ENCODE measurements at places on chromosomes 3 and 15. TPM values are rescaled to one million over a fixed set of nuclear protein-coding genes. Genes with fewer than 3 reads are reported as not detected.
A peak's percentile ranks its signal among the peaks of the same experiment; 100 is the strongest.

Gene PEX11A
- total RNA-seq: 3.5 TPM

Gene CD200
- total RNA-seq: not detected

Gene SLC24A5
- not detected for total RNA-seq

Gene MAGI1
- total RNA-seq: 5.5 TPM

Gene SUCNR1
- 0.06 TPM for total RNA-seq

GRCh38 chr15:54282228-54282836 is 304.1 kb downstream of the UNC13C start:
- DNase-seq: no peak

DNA sequence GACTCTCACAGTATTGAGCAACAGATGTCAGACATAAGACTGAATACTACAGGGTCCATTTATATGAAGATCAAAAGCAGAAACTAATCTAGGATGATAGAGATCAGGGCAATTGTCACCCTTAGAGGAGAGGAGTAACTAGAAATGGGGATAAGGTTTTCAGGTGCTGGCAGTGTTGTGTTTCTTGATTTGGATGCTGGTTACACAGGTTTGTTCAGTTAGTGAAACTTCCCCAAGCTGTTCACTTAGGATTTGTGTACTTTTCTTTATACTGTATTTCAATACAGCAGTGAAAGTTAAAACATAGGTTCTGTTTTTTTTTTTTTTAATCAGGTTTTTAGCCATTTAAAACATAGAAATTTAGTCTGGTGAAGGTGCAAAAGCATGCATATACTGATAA is 39.1 kb upstream of the CMTM7 start:
- DNase-seq: no peak

Gene ABCF3
- total RNA-seq: 45.4 TPM

DNA sequence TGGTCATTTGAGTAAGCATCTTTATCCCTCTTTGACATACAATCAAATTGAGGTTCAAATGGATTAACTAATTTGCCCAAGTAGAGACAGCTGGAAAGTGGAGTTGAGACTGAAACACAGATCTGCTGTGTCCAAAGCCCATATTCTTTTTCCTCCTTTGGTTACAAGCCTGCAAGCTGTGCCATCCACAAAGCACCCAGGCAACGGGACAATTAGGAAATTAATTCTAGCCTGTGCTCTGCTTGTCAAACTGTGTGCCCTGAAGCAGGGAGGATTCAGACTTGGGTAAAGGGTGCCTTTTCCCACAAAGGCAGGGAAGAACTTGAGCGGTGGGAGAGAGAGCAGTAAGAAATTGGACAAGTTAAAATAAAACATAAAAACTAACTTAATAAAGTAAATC is 127.9 kb downstream of the DTWD1 start:
- no peak for DNase-seq

DNA sequence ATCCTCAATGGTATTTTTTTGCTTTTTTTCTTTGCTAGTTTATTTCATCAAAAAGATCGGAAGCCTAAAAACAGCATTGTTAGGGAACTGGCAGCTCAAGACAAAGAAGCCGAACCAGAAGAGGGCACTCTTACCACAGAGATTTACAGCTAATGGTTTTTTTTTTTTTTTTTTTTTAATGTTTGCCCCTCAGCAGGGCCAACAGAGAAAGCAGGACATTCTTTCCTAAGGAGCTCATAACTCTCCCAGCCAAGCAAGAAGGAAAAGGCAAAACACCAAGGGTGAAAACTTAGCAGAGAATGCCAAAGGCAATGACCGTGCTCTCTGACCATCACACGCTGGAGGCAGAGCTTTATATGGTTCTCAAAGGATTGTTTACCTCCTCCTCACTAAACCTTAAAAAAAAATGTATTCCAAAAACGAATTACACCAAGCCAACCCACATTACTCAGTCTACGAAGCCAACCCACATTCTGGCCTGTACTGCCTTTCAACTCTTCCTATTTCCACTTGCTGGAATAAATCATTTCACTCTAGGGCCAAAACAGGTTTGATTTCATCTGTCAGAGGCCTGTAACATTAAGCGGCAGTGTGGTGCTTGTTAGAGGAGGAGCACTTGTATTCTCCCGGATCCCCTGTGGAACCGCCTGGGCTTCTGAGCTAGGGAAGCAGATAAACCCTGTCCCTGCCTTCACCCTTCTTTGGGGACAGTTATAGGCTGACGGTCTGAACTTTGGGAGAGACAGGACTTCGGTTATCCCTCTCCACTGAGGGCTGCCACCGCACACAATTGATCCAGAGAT is 35.6 kb upstream of the GYG1 start:
- peak; percentile 85 for DNase-seq

- DNase-seq: no peak
Measured at GRCh38 chr3:65734382-65734781, 304.3 kb downstream of the MAGI1 start.

Data from LHCN-M2 (cell line).